ENCODE measurements at places on chromosomes 13 and 19.

GRCh38 chr13:43749503-43749902 lies 37.3 kb downstream of the ENOX1 start:
- no peak for DNase-seq

DNA sequence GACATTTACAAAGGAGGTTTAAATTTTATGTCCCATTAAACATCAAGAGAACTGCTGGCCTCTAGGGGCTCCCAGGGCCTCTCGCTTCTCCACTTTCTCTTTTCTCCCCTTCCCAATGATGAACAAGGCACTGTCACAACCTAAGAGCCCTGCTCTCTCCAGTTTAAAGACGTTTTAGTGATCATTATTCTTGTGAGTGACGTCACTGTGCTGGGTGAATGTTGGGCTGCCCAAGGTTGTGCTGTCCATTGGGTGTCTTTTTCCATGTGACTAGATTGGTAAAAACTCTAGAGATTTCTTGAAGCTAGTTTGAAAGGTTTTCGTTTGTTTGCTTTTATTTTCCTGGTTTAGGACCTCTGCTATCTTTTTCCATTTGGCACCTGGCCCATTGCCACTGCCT lies 602.6 kb downstream of the PCDH9 start:
- DNase-seq = no peak

DNA sequence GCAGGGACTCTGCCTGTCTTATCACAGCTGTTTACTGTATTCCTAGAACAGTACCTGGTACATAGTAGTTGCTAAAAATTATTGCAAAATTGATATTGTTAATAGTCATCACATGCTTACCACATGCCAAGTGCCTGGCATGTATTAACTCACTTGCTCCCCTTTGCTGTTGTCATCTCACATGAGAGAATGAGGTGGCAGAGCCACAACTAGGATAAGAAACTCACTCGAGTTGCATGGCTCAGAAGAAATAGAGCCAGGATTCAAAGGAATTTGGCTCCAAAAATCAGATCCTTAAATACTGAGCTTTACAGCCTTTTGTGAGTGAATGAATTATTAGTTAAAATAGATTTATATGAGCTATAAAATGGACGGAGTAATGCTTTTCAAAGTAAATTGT lies 42.6 kb downstream of the B3GLCT start:
- DNase-seq = no peak

DNA sequence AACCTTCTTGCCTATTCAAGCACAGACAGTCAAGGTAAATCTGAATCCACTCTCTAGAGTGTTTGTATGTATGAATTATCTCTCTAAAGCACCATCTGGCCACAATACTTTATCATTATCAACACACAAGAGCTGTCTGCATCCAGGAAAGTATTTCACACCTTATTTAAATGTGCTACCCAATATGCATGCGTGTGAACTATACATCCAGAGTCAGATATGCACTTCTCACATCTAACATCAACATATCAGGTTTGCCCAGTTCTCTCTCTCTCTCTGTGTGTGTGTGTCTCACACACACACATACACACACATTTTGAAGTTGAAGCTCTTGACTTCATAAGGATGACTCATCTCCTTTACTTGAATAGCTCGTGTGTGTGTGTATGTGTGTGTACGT lies 697.5 kb upstream of the PCDH20 start:
- DNase-seq = no peak

DNA sequence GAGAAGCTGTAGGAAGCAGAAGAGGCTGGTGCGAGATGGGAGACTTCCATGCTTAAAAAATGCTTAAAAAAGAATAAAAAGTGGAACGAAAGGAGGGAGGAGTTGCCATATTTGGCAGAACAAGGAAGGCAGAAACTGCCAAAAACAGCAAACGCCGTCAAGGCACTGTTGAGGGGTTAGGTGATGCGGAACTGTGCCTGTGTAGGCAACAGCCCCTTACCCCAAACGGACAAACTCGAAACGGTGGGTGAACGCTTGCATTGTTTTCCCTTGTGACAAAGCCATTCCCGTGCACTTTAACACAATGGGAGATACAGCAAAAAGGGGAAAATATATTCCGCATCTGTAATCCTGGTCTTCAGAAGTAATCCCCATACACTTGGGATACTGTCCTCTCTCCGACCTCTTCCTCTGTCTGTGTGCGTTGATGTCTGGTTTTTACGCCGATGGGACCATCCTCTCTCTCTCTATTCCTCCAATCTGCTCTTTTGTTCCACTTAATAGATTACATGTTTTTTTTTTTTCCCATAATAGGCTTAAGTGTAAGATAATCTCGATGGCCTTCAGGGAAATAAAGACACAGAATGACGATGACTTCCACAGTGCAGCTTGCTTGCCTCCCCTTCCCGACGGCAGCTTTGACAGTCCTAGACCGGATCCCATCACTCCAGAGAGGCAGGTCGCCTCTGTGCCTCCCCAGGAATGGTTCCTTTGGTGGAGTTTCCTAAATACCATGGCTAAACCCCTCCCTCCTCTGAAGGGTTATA lies 132.7 kb upstream of the RNF113B start:
- DNase-seq = no peak

DNA sequence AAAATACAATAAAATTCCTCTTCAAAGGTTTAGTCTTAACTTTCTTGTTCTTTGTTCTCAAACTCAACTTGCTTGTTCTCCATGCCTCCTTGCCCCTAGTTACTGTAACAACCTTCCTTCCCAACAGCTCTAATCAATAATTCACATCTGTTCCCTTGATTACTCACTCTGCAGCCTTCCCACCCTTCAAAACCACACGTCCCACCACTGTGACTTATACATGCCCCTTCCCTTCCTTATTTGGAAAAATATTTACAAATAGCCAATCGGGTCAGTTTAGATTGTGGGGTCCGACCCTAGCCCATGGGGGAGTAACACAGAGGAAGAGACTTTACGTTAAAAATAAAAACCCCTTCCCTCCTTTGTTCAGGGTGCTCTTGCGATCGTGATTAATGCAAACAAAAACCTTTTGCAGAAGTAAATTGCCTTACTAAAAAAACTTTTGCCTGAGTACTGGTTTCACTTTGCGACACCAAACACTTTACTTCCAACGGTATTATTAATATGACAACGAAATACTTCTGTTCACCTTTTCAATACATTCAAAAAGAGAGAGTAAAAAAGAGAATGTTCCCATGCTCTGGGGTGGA lies 512 bp upstream of the ZNF93 start:
- no peak for DNase-seq

DNA sequence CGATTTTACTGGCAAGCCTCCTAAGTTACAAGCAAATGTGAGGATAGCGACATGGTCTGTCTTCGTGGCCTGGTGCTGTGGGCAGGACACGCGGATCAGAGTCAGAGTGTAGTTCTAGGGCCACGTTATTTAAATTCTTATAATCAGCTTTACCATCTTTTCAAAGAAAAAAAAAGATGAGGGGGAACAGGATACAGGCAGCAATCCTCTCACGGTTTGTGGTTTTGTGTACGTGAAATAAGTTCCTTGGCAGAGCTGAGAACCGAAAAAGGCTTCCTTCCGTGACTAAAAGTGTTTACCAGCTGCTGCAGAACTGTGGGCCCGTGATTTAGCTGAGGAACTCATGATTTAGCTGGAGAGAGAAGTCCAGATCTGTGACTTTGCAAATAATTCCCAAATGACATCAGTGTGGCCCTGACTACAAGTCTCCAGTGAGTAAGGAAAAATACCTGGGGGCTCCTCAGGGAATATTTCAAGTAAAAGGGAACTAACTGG lies 27.2 kb downstream of the RCBTB2 start:
- no peak for DNase-seq

DNA sequence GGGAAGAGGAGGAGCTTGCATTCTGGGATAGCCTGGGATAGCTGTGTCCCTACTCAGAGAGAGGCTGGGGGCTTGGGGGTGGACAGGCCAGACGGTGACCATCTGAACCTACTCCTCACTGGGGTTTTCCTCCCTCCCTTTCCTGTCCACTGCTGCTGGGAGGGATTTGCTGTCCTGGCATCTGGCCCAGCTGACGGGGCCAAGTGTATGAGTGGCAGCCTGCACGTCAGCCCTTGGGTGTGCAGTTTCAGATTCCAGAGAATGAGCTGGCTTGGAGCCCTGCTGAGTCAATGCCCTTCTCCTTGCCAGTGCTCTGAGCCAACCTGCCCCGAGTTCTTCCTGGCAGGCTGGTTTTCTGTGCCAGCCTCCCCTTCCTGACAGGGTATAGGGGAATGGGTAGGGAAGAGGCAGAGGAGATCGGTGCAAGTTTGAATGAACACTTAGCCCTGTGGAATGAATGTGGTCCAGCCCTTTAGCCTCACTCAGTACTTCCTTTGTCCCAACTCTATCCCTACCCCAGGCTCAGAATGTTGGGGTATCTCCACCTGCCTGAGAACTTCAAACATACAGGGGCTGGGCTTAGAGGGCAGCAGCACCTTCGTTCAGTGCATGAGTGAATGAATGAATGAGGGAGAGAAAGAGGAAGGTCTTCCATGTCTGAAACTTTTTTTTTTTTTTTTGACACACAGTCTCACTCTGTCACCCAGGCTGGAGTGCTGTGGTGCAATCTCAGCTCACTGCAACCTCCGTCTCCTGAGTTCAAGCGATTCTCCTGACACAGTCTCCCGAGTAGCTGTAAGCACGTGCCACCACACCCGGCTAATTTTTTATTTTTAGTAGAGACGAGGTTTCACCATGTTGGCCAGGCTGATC lies 1.8 kb upstream of the ANGPTL4 start:
- peak; percentile 73 for DNase-seq

DNA sequence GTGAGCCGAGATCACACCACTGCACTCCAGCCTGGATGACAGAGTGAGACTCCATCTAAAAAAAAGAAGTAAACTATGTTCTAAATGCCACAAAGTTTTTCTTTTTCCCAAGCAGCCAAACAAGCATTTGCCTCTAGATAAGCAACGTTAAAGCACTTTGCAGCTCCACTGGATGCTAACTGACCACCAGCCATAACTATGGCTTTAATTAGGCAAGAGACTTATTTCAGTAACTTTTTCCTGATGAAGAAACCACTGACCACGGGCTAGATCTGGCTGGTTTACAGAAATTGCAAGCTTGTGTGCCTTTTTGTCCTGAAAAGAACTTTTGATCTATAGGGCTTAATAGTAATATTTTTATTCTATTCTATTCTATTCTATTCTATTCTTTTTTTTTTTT lies 22.1 kb downstream of the CD70 start:
- no peak for DNase-seq

GRCh38 chr13:113770937-113771336 lies 11.9 kb downstream of the TMEM255B start:
- no peak for DNase-seq

GRCh38 chr13:40172149-40172591 lies 494.3 kb downstream of the FOXO1 start:
- DNase-seq = no peak

DNA sequence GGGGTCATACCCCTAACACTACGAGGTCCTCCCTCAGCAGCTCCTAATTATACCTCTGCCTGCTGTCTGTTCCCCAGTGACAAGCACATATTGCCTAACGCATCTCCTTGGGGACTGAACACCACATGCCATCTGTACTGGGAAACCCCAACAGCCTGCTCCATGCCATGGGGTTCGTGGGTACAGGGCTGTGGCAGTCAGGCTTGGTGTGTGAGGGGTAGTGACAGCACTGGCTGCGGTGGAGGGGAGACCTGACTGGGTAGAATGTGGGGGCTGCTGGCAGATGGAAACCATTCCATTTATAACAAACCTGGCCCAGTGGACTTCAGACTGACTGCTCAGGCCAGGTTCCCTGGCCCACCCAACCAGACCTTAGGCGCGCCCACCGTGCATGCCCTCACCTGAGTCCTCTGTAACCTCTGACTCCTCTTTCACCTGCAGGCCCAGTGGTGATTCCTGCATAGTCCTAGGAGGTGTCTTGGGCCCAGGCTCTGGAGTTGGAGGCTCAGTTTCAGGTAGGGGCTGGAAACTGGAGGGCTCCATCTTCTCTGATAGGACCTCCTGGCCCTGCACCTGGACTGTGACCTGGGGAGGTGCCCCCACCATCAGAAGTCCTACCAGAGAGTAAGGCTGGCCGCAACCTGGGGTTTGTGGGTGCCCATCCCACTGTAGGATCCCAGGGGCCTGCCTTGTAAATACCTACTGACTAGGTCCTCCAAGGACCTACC lies 3.0 kb downstream of the MZF1 start:
- DNase-seq = no peak

GRCh38 chr19:42093926-42094325 lies 18.0 kb downstream of the ZNF574 start:
- DNase-seq = no peak

GRCh38 chr19:47790398-47790814 lies 11.9 kb downstream of the SELENOW start:
- peak; percentile 26 for DNase-seq

GRCh38 chr19:36125557-36125956 lies 10.3 kb downstream of the TBCB start:
- no peak for DNase-seq

DNA sequence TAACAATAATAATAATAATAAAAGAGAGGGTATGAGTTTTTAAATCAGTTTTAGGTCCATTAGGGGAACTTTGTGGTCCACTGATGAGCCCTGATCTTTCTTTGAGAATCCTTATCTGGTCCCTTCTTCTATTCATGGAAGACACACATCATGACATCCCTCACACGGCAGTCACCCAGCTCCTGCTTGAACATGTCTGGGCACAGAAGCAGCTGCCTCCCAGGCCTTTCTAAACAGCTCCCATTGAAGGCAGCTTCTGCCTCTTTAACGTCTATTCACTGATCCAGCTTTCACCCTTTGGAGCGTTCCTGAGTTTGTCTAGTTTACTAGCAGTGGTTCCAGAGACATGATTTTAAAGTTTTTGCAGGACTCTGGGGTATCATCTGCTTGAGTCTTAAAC lies 42.6 kb upstream of the STK24 start:
- DNase-seq = no peak

GRCh38 chr19:35513628-35514281 lies at the start of gene DMKN:
Gene DMKN, minus strand, starts transcription at chr19:35513649. Its CDS starts 174 bp downstream, at chr19:35513475.
- DNase-seq = no peak

GRCh38 chr19:31902821-31903220 lies 442.6 kb upstream of the ZNF507 start:
- no peak for DNase-seq

DNA sequence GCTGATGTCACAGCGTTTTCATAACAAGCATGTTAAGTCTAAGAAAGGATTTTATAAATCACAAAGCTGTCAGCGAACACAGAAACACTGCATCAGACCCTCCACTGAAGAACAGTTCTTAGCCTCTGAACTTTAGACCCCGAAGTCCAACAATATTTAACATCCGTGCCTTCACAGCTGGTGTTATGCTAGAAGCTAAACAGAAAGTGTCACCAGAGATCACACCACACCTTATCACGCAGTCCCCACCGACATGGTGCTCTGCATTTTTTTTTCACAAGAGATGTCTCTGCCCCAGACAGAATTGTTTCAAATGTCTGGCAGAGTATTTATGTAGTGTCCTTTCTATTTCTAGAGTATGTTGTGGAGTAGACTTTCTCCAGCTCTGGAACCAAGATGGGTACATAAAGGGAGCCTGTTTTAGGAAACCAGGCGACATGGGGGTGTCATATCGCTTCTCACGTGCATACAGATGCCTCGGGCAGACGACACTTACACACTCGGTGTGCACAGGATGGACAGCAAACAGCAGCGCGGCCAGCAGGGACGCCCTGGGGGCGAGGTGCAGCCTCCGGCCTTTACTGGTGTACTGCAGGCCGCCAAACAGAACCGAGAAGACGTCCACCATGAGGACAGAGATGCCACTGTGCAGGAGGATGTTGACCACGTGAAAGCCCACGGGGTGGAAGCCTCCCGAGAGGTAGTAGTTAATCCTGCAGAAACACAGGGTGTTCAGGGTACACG lies 12.0 kb downstream of the TMTC4 start:
- no peak for DNase-seq
